ENCODE measurements at places on chromosomes 13 and 19. TPM values are rescaled to one million over a fixed set of nuclear protein-coding genes. Genes with fewer than 3 reads are reported as not detected.

Gene TMEM150B
- total RNA-seq: 7.1 TPM

Gene DAZAP1
- 110 TPM for total RNA-seq

Gene MAG
- not detected for total RNA-seq

Gene WDR62
- total RNA-seq: 0.32 TPM

GRCh38 chr13:28469316-28469715 lies 25.6 kb downstream of the FLT1 start:
- no peak for DNase-seq

DNA sequence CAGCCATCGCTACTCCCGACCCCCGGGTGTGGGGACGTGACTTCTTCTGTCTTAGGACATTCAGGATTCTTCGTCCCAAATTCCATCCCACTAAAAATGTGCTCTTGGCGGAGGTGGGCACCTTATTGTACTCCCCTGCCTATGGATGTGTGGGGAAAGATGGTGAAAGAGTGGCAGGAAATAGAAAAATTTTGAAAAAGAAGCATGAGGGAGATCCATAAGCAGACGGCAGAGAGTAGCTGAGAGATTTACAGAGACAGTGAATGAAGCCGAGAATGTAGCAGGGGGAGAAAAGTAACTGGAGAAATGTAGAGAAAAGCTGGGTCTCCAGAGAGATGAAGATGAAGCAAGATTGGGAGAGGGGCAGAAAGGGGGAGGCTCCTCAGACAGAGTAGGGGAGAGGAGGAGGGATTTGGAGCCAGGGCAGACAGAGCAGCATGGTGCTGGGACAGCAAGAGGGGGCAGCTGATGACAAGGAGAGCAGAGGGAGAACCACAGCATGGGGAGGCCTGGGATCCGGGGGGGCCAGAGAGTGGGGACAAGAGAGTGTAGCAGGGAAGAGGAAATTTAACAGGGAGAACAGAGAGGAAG lies 843 bp downstream of the ZNF610 start:
- no peak for DNase-seq

DNA sequence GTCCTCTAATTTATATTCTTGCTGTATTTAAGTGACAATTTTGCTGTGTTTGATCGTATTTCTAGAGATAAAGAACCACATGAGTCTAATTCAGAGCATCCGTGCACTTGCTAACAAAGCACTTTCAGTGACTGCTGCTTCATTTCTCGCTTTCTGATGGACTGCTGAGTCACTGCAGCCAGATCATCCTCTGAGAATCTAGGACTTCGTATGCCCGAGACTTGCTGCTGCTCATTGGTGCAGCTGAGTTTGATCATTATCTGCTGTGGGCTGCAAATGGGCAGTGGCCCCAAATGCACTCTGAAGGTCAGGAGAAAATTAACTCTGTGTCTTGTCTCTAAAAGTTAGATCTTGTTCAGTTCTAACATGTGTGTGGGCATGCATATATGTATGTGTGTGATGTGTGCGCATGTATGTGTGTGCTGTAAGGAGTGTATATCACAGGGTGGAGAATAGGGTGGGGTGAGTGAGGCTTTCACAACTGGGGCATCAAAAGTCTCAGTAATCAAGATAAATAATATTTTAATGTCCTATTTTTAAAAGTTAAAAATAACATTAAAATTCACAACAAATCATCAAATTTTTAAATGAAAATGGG lies 342.6 kb downstream of the MTUS2 start:
- no peak for DNase-seq

GRCh38 chr19:16920816-16921529 lies 32.2 kb downstream of the F2RL3 start:
- DNase-seq: no peak

DNA sequence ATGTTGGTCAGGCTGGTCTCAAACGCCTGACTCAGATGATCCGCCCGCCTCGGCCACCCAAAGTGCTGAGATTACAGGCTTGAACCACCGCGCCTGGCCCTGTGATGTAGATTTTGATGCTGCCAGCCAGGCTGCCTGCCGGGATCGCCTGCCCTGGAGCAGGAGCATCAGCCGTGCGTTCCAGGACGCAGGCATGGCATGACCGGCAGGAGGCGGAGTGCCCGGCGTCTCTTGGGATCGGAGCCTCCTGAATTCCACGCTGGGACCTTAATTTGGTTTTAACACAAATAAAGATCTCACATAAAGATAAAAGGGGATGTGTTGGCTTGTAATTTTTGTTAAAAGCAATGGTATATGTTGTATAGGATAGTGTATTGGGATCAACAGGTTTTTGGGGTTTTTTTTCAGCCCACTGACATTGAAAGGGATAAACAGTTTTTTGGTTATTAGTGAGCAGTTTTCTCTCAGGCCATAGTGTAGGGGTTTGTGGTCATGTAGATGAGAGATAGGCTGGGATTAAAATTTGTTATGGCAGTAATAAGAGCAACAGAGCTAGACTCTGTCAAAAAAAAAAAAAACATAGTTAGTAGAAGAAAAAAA lies 1406.4 kb downstream of the UQCRFS1 start:
- DNase-seq: no peak
